ENCODE measurements at places on chromosomes 2 and 18. TPM values are rescaled to one million over a fixed set of nuclear protein-coding genes. Genes with fewer than 3 reads are reported as not detected.
A peak's percentile ranks its signal among the peaks of the same experiment; 100 is the strongest.

The PTCD3 gene
- 147 TPM for total RNA-seq

GRCh38 chr2:9260464-9260918 is 53.9 kb downstream of the ASAP2 start:
- no peaks in the 10 kb centered on the region for H3K27me3 ChIP-seq
- no peaks in the 10 kb centered on the region for H3K4me1 ChIP-seq
- H3K4me3 ChIP-seq, result no peak overlapping the region
- H3K36me3 ChIP-seq, result no peaks in the 10 kb centered on the region

The FOXI3 gene
- not detected for total RNA-seq

DNA sequence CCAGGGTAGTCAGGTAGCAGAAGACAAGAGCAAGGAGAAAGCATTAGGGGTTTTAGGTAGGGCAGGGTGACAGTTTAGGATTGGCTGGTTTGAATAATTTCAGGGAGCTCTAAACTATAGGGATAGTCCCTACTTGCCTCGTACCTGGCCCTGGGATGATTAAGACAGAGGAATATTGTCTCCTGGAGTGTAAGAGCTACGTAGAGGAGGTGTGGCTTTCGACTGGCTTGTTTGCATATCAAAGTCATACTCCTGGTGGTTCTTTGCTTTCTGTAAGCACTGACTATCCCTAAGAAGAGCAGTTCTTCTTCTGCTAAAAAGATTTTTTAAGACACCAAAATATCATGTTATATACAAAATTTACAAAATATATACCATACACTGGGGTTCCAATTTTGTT is 1867.4 kb downstream of the SUCLG1 start:
- H3K4me3 ChIP-seq, result no peak overlapping the region
- H3K4me1 ChIP-seq, result no peaks in the 10 kb centered on the region
- no peaks in the 10 kb centered on the region for H3K27me3 ChIP-seq
- no peak overlapping the region for H3K27ac ChIP-seq
- H3K36me3 ChIP-seq, result no peaks in the 10 kb centered on the region
- DNase-seq, result no peak

GRCh38 chr2:69955029-69955428 is 6.4 kb downstream of the ASPRV1 start:
- peaks cover 5% of the 10 kb centered on the region for H3K27me3 ChIP-seq
- H3K4me1 ChIP-seq, result no peaks in the 10 kb centered on the region
- no peak for DNase-seq
- H3K4me3 ChIP-seq, result no peak overlapping the region
- H3K27ac ChIP-seq, result no peak overlapping the region

- no peak overlapping the region for H3K27ac ChIP-seq
- H3K4me1 ChIP-seq, result no peaks in the 10 kb centered on the region
- no peak overlapping the region for H3K4me3 ChIP-seq
Observed at GRCh38 chr2:104487366-104487765, 366.5 kb upstream of the POU3F3 start.

GRCh38 chr2:28620291-28620793 is 124.5 kb downstream of the PLB1 start:
- DNase-seq, result no peak
- peaks cover 72% of the 10 kb centered on the region for H3K4me1 ChIP-seq
- H3K4me3 ChIP-seq, result no peak overlapping the region
- peak overlapping the region; percentile 98 for H3K27ac ChIP-seq
- no peaks in the 10 kb centered on the region for H3K27me3 ChIP-seq
- H3K36me3 ChIP-seq, result no peaks in the 10 kb centered on the region

- no peaks in the 10 kb centered on the region for H3K36me3 ChIP-seq
- H3K27ac ChIP-seq, result no peak overlapping the region
- no peak for DNase-seq
Observed at GRCh38 chr2:67806816-67807215, 256.0 kb downstream of the C1D start.

The TDRD15 gene
- total RNA-seq, result not detected

- no peak for DNase-seq
- no peak overlapping the region for H3K27ac ChIP-seq
- H3K4me3 ChIP-seq, result no peak overlapping the region
- no peaks in the 10 kb centered on the region for H3K4me1 ChIP-seq
- H3K36me3 ChIP-seq, result no peaks in the 10 kb centered on the region
Observed at GRCh38 chr2:153935511-153935910, 63.8 kb downstream of the GALNT13 start.

DNA sequence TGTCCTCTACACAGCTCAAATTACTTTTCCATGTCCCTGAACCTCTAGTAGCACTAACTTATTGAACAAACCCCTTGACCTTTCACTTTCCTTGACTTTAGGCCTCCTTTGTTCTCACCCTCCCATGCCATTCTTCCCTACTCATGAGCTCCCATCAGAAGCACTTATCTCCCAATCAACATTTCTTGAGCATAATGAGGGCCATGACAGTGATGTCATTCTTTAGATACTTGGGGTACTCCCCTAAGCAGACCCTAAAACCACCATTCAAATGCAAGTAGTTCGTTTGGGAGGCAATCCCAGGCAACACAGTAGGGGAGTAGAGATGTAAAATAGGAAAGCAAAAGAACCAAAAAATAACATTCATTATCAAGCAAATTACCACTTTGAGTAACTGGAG is 115.9 kb upstream of the ARHGAP28 start:
- DNase-seq, result no peak
- H3K27me3 ChIP-seq, result no peaks in the 10 kb centered on the region
- no peak overlapping the region for H3K4me3 ChIP-seq
- H3K4me1 ChIP-seq, result no peaks in the 10 kb centered on the region
- no peak overlapping the region for H3K27ac ChIP-seq

The LRRTM1 gene
- not detected for total RNA-seq

The AGXT gene
- total RNA-seq, result not detected

GRCh38 chr18:75391279-75392225 is 36.0 kb downstream of the SMIM21 start:
- H3K4me3 ChIP-seq, result no peak overlapping the region
- no peaks in the 10 kb centered on the region for H3K4me1 ChIP-seq
- DNase-seq, result no peak
- no peaks in the 10 kb centered on the region for H3K27me3 ChIP-seq

DNA sequence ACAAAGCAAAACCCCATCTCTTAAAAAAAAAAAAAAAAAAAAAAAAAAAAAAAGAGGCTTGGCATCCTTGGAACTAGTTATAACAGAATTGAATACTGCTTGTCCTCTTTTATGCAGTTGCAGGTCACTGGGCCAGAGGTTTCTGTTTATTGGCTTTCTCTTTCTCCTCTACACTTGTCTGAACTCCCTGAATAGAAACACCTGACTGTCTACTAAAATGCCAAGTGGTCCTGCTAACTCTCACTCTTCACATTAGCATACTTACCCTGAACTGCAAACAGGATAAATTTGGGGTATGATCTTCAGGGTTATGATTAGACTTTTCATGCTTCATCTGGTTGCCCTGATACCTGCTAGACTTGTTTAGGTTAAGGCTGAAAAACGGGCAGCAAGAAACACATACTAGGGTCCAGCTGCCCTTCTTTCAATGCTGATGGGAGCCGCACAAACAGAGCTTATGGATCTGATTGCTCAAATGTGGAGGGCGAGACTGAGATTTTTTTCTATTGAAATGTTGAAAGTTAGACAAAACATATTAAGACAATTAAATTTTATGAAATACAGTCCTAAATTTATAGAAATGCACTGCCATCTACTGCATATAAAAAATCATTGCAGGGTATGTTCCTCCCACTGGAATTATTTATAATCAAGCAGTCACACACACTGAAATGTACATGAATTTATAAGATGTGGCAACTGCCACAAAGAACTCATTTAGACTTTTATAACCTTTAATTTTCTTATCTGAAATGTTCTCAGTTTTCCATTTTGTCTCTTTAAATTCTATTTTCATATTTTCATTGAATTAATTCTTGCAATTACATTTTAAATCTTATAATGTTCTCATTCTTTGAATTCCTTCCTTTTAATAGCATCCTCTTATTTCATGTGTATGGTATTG is 40.8 kb downstream of the GTF3C3 start:
- no peak for DNase-seq
- no peaks in the 10 kb centered on the region for H3K27me3 ChIP-seq
- no peak overlapping the region for H3K27ac ChIP-seq
- H3K4me1 ChIP-seq, result no peaks in the 10 kb centered on the region
- H3K36me3 ChIP-seq, result peaks cover 10% of the 10 kb centered on the region

GRCh38 chr2:18630941-18631340 is 41.6 kb upstream of the NT5C1B start:
- no peaks in the 10 kb centered on the region for H3K4me1 ChIP-seq
- H3K27me3 ChIP-seq, result no peaks in the 10 kb centered on the region
- H3K36me3 ChIP-seq, result no peaks in the 10 kb centered on the region
- H3K4me3 ChIP-seq, result no peak overlapping the region
- no peak overlapping the region for H3K27ac ChIP-seq

DNA sequence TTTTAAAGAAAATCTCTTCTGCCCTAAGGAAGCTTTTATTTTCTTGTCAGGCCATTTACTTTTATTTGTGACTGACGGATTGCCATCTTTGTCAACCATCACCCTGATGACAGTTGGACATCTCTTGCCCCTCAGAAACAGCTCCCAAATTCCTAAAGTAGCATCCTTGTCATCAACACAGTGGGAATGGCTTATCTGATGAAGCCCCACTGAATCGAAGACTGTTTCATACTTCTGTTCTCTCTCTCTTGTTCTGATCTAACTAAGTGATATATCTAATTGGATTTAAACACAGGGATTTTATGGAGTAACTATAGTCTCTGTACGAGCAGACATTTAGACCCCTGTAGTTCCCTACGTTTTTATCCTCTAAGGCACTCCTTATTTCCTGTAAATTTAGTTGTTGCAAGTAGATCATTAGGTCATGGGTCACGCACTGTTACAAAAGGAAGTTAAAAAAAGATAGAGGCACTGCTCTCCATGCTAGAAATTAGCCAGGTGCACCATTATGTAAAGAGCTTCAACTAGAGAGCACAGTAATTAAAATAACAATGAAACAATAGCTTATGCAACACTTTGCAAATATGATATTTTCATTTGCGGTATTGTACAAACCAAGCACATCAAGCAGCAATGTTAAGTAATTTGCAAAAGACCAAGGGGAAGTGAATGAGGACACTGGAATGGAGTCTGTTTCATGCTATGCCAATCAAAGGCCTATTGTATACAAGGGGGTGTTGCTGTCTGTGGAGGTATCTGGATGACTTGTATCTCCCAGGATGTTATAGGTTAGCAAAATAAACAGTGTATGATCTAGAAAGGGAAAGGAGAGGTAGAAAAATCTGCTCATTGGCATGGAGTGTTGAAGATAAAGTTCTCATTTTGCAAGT is 284.7 kb downstream of the LRRTM1 start:
- no peak overlapping the region for H3K27ac ChIP-seq
- no peak for DNase-seq

The MCEE gene
- 12.8 TPM for total RNA-seq

- H3K27ac ChIP-seq, result no peak overlapping the region
- H3K36me3 ChIP-seq, result no peaks in the 10 kb centered on the region
- no peaks in the 10 kb centered on the region for H3K27me3 ChIP-seq
- peaks cover 28% of the 10 kb centered on the region for H3K4me1 ChIP-seq
Observed at GRCh38 chr2:239331560-239331959, 69.3 kb downstream of the HDAC4 start.

DNA sequence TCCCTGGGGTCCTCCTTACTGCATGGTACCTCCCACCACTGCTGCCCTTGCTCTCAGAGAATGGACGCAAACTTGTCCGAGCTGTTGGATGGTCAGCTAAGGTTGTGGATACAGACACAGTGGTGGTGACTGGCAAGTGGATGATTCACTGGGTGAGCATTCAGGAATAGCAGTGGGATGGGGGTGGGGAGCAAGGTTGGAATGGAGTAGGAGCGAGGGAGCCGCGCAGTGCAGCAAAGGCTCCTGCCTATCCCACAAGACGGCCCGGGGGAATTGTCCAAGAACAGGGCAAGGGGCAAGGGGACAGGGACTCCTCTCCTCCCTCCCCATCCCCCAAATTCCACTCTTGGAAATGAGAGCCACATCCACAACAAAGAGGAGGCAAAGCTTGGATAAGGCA is 102.2 kb downstream of the PIEZO2 start:
- H3K27me3 ChIP-seq, result no peaks in the 10 kb centered on the region
- H3K27ac ChIP-seq, result no peak overlapping the region
- no peak for DNase-seq
- H3K4me3 ChIP-seq, result no peak overlapping the region
- no peaks in the 10 kb centered on the region for H3K4me1 ChIP-seq
- no peaks in the 10 kb centered on the region for H3K36me3 ChIP-seq

DNA sequence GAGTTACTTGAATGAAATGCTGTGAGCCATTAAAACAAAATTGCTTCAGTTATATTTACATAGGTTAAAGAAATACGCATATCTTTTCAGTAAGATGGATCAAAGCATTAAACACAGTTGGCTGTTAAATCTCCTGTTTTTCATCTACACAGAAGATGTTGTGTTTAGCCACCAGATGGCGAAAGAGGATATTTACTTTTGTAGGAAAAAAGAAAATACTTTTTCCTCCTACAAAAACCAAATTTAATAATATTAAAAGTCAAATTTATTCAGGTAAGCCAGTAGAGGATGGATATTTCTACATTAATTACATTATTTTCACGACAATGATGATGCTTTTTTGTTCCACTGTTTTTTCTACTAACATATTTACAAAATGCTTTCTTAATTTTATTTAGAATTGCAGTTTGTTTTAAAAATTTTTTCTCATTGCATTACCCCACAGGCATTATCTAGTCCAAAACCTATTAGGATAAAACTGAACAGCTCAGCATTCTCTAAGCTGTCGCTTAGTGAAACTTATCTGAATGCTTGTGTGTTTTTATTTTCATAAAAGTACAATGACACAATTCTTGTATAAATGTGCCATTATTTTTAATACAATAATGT is 173.7 kb downstream of the ASXL3 start:
- no peak overlapping the region for H3K27ac ChIP-seq
- no peaks in the 10 kb centered on the region for H3K27me3 ChIP-seq
- no peak overlapping the region for H3K4me3 ChIP-seq
- no peaks in the 10 kb centered on the region for H3K36me3 ChIP-seq
- H3K4me1 ChIP-seq, result no peaks in the 10 kb centered on the region

The EPB41L3 gene
- 0.52 TPM for total RNA-seq

DNA sequence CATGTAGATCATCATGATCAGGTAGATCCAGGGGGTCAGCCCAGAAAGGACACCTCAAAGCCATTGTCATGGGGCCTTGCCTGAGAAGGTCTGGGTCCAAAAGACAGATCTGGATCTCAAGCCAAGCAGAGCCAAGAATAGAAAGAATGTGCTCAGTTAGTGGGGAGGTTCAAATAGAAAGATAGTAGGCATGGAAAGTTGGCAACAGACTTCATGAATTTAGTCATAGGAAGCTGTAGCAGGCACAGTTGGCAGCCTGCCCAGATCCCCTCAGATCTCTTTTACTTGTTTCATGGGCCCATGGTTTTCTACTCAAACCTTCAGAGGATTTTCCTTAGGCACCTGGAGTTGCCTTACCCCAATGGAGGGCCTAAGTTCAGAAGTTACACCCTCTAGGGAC is 767.0 kb downstream of the SLC4A3 start:
- no peak overlapping the region for H3K4me3 ChIP-seq
- no peaks in the 10 kb centered on the region for H3K36me3 ChIP-seq
- H3K27me3 ChIP-seq, result no peaks in the 10 kb centered on the region
- no peak for DNase-seq
- H3K27ac ChIP-seq, result no peak overlapping the region

All from CD4-positive, CD25-positive, alpha-beta regulatory T cell (primary cell).